ENCODE measurements at places on chromosomes 16 and 17.

DNA sequence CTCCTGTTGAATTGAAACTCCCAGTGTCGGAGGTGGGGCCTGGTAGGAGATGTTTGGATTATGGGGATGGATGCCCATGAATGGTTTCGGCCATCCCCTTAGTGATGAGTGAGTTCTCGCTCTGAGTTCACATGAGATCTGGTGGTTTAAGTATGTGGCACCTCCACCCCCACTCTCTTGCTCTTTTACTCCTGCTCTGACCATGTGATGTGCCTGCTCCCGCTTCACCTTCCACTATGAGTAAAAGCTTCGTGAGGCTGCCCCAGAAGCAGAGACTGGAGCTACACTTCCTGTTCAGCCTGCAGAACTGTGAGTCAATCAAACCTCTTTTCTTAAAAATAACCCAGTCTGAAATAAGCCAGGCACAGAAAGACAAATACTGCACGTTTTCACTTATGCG, 512.4 kb downstream of the HS3ST4 start:
- no peaks in the 10 kb centered on the region for H3K27me3 ChIP-seq
- no peak overlapping the region for H3K4me3 ChIP-seq
- H3K27ac ChIP-seq: no peak overlapping the region
- no peaks in the 10 kb centered on the region for H3K36me3 ChIP-seq
- DNase-seq: no peak

- H3K27ac ChIP-seq: no peak overlapping the region
- H3K4me3 ChIP-seq: no peak overlapping the region
- H3K27me3 ChIP-seq: no peaks in the 10 kb centered on the region
- no peaks in the 10 kb centered on the region for H3K4me1 ChIP-seq
- H3K36me3 ChIP-seq: peaks cover 69% of the 10 kb centered on the region
Observed at GRCh38 chr16:71754652-71755051, 30.2 kb upstream of the PHLPP2 start.

- H3K4me3 ChIP-seq: peak overlapping the region; percentile 65
- H3K36me3 ChIP-seq: peaks cover 85% of the 10 kb centered on the region
- no peak overlapping the region for H3K27ac ChIP-seq
- H3K27me3 ChIP-seq: no peaks in the 10 kb centered on the region
- H3K4me1 ChIP-seq: peaks cover 3% of the 10 kb centered on the region
- peak; percentile 86 for DNase-seq
Observed at GRCh38 chr17:18248300-18248731, 10.2 kb downstream of the FLII start.

DNA sequence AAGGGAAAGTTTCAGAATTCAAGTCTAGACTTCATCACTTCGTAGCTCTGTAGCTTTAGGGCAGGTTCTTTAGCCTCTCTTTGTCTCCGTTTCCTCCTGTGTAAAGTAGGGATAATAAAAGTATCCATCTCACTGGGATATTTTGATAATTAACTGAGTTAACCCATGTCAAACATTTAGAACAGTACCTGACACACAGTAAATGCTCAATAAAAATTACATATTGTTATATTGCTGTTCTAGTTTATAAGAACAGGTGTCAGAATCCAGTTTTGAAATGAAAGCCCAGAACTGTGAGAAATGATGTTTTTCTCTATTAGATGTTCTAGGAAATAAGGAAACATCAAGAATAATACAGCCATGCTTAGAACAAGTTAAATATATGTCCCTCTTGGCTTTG, 4.3 kb downstream of the MOSMO start:
- no peak overlapping the region for H3K4me3 ChIP-seq
- H3K27ac ChIP-seq: no peak overlapping the region
- H3K4me1 ChIP-seq: no peaks in the 10 kb centered on the region

GRCh38 chr17:68794636-68795434, 160.4 kb downstream of the ABCA8 start:
- peaks cover 6% of the 10 kb centered on the region for H3K4me1 ChIP-seq
- H3K36me3 ChIP-seq: no peaks in the 10 kb centered on the region
- H3K4me3 ChIP-seq: no peak overlapping the region
- H3K27ac ChIP-seq: no peak overlapping the region
- H3K27me3 ChIP-seq: no peaks in the 10 kb centered on the region

DNA sequence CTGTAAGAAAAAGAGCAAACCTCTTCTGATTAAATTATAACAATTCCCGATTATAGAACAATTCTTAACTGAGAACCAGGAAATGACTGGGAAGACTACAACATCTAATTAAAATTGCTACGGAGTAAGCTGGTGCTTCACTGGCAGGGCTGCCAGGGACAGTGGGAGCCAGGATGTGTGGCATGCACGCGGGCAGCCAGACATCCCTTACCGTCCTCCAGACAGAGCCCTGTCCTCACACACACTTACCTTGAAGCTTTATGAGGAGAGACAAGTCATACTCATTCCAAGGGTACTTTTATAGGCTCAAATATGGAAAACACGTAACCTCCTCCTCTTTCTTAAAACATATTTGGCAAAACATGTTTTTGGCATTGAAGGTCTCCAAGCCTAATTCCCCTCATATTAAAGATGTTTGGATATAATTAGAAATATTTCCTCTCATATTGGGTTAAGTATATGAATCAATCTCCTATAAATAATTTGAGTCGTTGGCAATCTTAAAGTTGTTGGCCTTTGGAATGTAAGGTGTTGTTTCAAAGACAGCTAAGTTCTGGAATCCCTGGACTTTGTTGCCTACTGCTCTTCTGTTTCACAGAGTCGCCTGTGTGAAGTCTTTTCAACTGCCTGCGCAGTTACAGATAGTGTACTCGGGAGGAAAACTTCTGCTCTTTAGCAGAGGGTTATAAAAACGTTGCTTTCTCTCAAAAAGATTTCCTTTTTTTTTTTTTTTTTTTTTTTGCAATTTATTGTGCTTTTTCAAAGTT, at the start of gene MYH1:
Gene MYH1, minus strand, starts transcription at position 272 of the 767 bp plus-strand sequence. CDS start 1,900 bp downstream, outside the sequence.
- no peaks in the 10 kb centered on the region for H3K27me3 ChIP-seq
- H3K4me1 ChIP-seq: no peaks in the 10 kb centered on the region
- no peaks in the 10 kb centered on the region for H3K36me3 ChIP-seq
- no peak for DNase-seq
- no peak within 1 kb of the TSS for H3K27ac ChIP-seq

- H3K36me3 ChIP-seq: no peaks in the 10 kb centered on the region
- H3K4me1 ChIP-seq: peaks cover 8% of the 10 kb centered on the region
- no peak overlapping the region for H3K4me3 ChIP-seq
- H3K27ac ChIP-seq: no peak overlapping the region
Observed at GRCh38 chr16:83586036-83586435, 221.7 kb upstream of the HSBP1 start.
